Fibroblast of gingiva (primary cell): ENCODE measurements at places on chromosomes 5 and 9.

GRCh38 chr5:170075696-170076095, 30.0 kb upstream of the FOXI1 start:
- no peak for DNase-seq

DNA sequence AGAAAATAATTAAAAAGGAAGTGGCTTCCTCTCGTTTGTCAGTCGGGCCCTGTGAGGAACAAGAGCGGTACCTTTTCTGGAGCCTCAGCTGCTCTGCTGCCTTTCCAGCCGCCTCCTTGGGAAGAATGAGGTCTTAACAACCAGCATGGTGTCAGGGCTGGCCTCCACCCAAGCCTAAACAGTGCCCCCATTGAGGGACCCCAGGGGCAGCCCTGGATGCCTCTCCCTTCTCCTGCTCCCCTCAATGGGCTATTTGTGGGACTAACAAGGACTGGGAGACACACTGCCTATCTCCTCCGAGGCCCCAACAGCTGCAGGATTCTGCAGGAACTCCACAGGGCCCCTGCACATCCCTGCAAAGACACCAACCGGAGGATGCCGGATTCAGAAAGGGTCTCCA, 155.4 kb upstream of the MAP3K1 start:
- DNase-seq = no peak

- DNase-seq = peak; percentile 89
These were observed 23.7 kb upstream of the TAS2R1 start for GRCh38 chr5:9653811-9654210.

DNA sequence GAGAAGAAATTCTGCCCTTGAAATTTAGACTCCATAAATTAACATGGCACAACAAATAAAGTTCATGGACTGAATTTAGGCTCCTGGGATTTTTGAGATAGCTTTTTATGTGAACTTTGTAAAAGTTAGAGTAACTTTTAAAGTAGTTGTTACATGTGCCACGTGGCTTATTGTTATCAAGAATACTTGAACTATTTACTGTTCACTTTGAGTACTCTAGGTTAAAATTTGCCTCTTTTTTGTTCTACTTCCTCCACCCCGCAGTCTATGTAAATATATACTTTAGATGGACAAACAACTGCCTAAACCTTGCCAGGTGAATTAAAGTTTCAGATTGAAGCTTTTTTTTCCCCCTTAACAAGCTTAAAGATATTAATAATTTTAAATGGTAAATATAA, 457.9 kb downstream of the RAB3C start:
- DNase-seq = no peak

DNA sequence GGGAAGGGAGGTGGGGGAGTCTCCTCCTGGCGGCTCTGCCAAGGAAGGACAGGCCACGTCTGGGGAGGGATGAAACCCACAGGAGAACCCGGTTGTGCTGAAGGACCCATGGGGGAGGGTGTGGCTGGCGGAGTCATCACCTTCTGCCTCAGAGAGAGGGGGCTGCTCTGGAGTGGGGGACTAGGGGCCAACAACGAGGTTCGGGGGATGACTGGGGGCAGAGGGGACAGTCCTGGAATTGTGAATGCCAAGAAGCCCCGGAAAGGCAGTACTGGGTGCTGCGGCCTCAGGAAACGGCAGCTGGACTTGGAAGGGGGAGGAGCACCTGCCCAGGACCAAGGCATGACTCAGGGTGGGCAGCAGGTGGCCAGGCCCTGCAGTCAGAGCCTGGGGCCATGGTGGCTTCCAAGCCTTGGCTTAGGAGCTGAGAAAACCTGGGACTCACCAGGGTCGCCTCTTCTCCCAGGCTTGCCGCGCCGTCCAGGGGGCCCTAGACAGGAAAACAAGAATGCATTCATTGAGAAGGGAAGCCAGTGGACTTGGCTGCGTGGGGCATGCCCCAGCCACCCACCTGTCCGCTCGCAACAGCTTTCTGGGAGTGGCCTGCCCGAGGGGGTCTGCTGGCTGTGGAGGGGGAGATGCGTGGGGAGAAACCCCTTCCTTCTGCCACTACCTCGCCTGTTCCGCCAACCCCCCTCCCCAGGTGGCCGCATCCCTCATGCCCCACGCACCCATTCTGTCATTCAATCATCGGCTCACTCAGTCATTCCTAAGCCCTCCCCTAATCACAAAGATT, 74.0 kb upstream of the PHYKPL start:
- DNase-seq = no peak

DNA sequence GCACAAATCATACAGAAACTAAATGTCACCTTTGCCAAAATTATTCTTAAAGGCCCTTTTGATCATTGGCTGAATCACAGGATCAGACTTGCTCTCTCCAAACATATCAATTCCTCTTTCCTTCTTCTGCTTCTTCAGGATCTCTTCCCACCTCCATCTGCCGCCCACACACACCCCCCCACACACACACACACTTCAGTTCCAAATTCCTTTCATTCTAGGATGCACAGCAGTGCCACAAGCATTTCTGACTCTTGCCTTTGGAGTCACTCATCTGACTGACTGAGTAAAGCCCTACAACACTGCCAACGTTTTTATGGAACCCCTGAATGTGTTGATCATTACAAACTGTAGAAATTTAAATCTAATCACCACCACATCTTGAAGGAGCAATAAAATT, 22.9 kb downstream of the DNAH5 start:
- no peak for DNase-seq

DNA sequence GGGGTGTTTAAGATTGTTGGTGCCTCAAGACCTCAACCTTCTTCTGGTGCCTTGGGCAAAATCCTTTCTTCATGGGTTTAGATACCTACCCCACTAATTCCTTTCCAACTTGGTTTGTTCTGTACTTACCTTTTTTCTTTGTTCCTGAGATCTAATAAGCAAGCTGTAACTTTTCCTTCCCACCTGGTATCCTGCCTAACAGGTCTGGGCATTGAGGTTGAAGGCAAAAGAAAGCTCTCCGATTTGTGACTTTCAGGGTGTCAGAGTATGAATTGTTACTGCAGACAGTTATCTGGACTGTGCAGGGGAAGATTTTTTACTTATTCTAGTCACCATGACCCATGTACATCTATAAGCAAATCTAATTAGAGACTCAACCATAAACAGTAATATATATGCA, 162.6 kb upstream of the DMRT1 start:
- DNase-seq = no peak

DNA sequence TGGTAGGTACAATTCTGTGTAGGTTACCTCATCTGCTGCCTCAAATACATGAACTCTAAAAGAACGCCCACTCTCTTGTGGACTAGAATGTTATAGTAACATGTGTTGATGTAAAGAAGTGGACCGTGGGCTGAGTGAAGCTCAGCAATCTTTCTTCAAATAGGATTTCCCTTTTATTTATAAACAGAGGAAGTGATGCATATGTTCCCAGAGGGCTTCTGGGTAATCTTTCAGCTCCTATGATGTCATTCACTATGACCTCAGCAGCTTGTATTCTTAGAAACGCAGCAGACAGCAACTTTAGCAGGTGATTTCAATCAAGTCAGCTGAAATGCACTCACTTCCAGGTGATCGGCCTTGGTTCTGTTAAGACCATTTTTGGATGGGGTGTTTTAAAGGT, 14.4 kb downstream of the F2RL2 start:
- DNase-seq = peak; percentile 36

DNA sequence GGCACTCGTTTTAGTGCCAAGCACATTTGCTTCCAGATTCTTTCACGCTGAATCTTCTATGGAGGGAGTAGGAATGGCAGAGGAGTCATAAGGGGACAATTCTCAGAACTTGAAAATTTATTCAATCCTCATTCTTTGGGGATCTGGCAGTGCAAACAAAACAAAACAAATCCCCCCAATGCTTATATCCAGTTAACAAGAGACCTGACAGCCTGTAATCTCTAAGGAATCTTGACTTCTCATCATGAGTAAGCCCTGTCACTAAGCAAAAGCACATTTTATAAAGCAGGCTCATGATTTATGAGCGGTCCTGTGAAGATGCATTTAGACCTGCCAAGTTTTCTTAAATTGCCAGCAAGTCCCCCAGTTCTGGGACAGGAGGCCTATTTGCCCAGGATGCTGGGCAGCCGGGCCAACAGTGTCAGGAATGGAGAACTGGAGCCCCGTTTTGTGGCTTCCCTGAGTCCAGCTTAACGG, 513.9 kb downstream of the CTNND2 start:
- DNase-seq = no peak

GRCh38 chr5:62562867-62563266, 15.8 kb upstream of the LRRC70 start:
- DNase-seq = no peak

DNA sequence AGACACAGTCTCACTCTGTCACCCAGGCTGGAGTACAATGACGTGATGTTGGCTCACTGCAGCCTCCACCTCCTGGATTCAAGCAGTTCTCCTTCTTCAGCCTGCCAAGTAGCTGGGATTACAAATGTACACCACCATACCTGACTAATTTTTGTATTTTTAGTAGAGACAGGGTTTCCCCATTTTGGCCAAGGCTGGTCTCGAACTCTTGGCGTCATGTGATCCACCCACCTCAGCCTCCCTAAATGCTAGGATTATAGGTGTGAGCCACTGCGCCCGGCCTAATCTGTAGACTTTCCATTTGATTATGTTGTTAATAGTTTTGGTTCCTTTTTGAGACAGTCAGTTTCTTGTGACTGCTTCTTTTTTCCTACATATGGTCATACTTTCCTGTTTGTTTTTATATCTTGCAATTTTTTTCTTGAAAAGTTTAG, 31.0 kb downstream of the MTREX start:
- DNase-seq = no peak

- DNase-seq = no peak
These were observed 762.8 kb downstream of the EFNA5 start for GRCh38 chr5:106907979-106908378.

DNA sequence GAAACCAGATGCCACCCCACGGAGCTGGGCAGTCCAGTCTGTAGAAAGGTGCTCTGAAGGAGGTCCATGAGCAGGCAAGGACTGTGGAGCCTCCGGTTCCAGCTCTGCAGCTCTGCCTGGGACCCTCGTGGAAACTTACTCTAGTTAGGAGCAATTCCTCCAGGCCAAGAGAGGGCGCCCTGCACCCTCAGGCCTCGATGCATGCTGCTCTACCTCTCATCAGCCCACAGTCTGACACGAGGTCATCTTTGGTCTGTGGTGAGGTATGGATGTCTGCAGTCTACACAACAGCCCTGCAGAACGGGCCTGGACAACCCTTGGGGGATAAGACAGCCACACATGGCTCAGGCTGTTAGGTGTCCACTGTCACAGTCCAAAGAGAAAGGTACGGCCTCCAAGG, 50.6 kb upstream of the UBTD2 start:
- DNase-seq = no peak

GRCh38 chr5:156824800-156825199, 25.3 kb upstream of the PPP1R2B start:
- DNase-seq = no peak

- DNase-seq = no peak
These were observed 270.1 kb downstream of the ARHGEF28 start for GRCh38 chr5:73896097-73896496.
